Kidney epithelial cell (primary cell): ENCODE measurements at places on chromosomes 7 and 10. TPM values are rescaled to one million over a fixed set of nuclear protein-coding genes. Genes with fewer than 3 reads are reported as not detected.

- DNase-seq: no peak
These were observed 28.2 kb downstream of the IL2RA start for GRCh38 chr10:6033954-6034353.

The FXYD4 gene
- total RNA-seq: not detected in 2 replicates

The ECD gene
- total RNA-seq: 38.4 and 50.7 TPM in 2 replicates

GRCh38 chr7:100572949-100573675 is 588 bp downstream of the SAP25 start:
- DNase-seq: no peak

DNA sequence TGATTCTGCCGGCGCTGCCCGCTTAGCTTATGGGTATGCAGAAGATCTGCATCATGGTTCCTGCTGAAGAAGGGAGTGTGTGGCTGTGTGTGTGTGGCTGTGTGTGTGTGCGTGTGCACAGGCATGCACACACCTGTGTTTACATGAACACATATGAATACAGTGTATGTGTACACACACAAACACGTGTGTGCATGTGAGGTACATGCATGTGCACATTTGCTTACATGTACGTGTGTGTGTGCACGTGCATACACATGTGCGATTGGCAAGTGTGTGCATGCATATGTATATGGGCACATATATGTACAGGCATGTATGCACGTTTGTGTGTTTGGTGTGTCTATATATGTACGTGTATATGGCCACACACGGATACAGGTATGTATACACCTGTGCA is 16.4 kb upstream of the FAM20C start:
- DNase-seq: no peak

The HOXA6 gene
- 4.8 and 10.5 TPM in 2 replicates for total RNA-seq

GRCh38 chr10:356452-356851 is 221.2 kb downstream of the ZMYND11 start:
- no peak for DNase-seq

The FAM13C gene
- 0.21 TPM in 1 of 2 replicates, not detected in the other for total RNA-seq

The CARD11 gene
- total RNA-seq: 31.0 and 31.4 TPM in 2 replicates

GRCh38 chr7:80940539-80941207 is 21.8 kb upstream of the SEMA3C start:
- DNase-seq: no peak

The AGMO gene
- 0.04 TPM in 1 of 2 replicates, not detected in the other for total RNA-seq

- no peak for DNase-seq
These were observed 172.6 kb upstream of the NRP1 start for GRCh38 chr10:33506838-33507661.

DNA sequence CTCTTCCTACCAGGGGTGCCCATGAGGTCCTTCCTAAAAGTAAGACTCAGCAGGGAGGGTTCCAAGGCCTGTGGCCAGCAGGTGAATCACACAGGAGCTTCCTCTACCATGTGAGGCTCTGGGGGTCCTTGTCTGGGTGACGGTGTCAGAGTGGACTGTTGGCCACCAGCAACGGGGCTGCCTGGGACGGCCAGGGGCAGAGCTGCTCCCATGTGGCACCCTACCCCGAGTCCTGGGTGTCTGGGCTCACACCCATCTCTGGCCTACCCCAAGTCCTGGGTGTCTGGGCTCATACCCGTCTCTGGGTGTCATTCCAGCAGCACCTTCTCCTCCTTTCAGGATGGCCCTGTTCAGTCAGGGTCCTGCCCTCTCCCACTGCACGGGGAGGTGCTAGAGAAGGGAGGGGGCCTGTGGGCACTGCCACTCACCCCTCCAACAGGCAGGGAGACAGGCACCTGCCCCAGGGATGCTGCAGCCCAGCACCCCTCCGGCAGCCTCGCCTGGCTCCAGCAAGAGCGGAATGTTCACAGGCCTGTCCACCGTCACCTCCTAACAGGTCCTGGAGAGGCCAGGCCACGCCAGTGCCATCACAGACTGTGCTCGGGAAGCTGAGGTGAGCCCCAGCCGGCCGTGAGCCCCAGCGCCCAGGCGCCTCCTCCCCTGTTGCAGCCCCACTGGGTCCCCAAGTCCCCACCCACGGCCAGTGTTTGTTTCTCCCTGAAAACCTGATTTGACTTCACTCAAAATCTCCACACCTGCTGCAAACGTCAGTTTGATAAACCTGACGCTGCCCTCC is 143.7 kb downstream of the PTPRN2 start:
- DNase-seq: no peak

GRCh38 chr7:133114519-133114918 is 32.6 kb upstream of the CHCHD3 start:
- no peak for DNase-seq

The PTF1A gene
- not detected in 2 replicates for total RNA-seq

The NDUFA5 gene
- total RNA-seq: 31.6 and 42.2 TPM in 2 replicates

- no peak for DNase-seq
These were observed 18.3 kb upstream of the ZC3HAV1L start for GRCh38 chr7:139054101-139054500.

DNA sequence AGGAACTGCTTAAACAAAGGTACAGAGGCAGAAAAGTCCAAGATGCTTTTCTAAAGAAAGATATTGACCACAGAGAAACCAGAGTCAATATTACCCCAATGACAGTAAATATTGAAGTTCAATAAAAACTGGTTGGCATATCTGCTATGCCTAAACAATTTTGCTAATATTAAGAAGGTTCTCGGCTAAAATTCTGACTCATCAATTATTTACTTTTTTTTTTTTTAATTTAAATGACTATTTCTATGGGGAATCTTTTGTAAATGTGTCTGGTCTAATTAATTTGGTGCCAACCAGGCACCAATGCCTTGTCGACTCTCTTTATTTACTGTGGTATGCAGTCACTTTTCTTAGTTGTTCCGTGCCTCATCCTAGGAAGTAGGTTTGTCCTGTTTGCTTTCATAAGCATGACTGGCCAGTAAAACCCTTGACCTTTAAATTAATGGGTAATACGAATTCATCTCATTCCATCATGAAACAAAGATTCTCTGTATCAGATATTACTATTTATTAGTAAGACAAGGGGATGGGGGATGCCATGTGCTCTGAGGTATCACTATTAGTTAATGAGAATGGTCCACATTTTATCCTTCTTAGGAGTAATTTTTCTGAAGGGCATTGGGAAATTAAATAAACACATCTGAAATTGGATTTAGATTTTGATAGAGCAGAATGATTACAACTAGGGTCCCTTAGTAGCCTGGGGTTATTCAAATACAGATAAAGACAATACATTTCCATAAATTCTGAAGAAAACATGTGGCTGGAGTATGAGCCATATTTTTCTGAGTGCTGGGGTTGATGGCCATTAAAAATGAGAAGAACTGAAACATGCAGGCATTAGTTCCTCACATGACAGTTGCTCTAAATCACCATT is 154.4 kb downstream of the VTI1A start:
- no peak for DNase-seq

The CALHM3 gene
- total RNA-seq: not detected in 2 replicates

DNA sequence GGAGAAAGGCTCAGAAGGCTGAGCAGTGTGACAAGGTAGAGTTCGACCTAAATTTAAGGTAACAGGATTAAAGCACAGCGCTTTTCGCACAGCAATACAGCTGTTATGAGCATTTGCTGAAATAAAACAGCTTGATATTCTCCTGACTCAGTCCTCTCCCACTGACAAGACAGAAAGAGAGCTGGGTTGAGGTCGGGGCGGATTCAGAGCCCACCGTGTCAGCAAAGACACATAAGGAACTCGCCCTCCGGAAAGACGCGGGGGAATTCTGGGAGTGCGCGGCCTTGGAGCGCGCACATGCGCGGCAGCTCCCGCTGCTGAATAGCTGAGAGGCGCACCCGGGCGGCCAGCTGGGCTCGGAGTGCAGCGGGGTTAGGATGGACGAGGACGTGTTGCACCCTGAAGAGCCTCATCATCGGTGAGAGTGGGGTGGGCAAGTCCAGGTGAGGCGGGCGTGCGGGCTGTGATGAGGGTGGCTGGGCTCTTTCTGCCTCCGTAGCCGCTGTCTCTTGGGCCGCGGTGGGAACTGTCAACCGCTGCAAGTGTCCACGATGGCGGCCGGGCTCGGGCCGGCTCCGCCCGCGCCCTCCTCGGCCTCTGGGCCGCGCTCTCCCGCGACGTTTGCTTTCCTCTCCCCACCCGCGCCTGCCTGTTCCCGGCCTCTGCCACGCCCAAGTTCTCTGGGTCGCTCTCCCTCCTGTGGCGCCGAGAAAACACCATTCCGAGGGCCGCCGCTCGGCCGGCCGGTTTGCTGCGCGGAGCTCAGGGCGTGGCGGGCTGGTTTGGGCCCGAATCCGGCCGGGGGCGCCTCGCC is 120.6 kb downstream of the LYZL1 start:
- DNase-seq: no peak

- DNase-seq: no peak
These were observed 729.9 kb downstream of the ZWINT start for GRCh38 chr10:55631071-55631654.
